Vagina (tissue), 2 donors: ENCODE measurements at places on chromosomes 1 and 21.

DNA sequence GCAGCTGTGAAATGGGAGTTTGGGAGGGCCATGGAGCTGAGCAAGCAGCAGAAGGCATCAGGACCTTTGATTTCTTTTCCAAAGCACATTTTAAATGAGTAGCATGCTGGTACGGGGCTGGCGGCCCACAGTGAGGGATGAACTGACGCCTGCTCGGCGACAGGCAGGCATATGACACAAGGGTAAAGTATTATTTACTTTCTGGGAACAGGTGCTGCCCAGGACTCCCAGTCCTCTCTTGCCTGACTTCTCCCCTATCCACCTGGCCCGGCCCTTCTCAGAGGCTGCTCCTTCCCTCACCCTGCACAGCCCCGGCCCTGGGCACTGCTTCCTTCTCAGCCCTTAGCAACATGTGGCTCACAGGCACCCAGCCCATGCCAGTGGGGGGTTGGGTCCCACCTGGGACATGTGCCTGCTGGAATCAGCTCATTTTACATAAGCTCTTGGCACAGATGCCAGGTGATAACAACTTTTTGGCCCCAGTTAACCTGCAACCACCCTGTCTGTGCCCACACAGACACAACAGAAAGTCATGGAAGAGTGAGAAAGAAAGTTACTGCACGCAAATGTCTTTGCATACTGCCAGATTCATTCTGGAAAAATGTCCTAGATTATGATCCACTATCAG, 112.3 kb upstream of the GADD45A start:
- H3K36me3 ChIP-seq, result no peaks in the 10 kb centered on the region
- no peaks in the 10 kb centered on the region for H3K27me3 ChIP-seq
- H3K4me3 ChIP-seq, result no peak overlapping the region
- peaks cover 26% of the 10 kb centered on the region for H3K4me1 ChIP-seq

DNA sequence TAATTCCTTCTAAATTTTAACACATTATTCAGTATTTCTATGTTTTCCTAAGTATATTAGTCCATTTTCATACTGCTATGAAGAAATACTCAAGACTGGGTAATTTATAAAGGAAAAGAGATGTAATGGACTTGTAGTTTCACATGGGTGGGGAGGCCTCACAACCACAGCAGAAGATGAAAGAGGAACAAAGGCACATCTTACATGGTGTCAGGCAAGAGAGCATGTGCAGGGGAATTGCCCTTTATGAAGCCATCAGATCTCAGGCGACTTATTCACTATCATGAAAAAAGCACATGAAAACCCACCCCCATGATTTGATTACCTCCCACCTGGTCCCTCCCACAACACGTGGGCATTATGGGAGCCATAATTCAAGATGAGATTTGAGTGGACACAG, 15.6 kb downstream of the GBP5 start:
- no peaks in the 10 kb centered on the region for H3K27me3 ChIP-seq
- DNase-seq, result no peak
- H3K36me3 ChIP-seq, result no peaks in the 10 kb centered on the region
- peaks cover 14% of the 10 kb centered on the region for H3K4me1 ChIP-seq
- H3K27ac ChIP-seq, result no peak overlapping the region
- no peak overlapping the region for H3K4me3 ChIP-seq

- H3K36me3 ChIP-seq, result no peaks in the 10 kb centered on the region
- no peaks in the 10 kb centered on the region for H3K27me3 ChIP-seq
- no peak for DNase-seq
Observed at GRCh38 chr1:77539519-77540142, 142.8 kb downstream of the ZZZ3 start.

DNA sequence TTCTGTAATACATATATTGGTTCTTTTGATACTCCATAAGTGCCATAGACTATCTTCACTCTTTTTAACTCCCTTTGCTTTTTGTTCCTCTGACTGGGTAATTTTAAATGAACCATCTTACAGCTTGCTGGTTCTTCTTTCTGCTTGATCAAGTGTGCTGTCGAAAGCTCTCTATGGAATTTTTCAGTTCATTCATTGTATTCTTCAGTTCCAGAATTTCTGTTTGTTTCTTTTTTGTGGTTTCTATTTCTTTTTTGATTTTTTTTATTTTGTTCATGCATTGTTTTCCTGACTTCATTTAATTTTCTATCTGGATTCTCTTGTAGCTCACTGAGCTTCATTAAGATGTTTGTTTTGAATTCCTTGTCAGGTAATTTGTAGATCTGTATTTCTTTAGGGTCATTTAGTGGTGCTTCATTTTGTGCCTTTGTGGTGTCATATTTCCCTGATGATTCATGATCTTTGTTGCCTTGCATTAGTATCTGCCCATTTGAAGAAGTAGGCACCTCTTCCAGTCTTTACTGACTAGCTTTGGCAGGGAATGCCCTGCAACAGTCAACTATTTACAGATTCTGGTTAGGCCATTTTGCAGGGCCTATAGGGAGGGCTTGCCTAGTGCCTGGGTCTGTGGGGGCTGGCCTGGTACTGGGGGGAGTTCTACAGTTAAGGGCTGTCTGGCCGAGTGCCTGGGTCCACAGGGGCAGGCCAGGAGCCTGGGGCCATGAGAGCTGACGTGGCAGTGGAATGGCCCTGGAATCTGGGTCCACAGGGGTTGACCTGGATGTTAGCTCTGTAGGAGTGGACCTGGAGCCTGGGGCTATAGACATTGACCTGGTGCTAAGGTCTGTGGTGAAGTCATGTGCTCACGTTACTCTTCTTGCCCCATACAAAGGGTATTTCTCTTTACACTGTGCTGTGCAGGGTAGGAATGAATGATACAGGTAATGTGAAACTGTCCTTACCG, 89.7 kb downstream of the MAGI3 start:
- H3K27ac ChIP-seq, result no peak overlapping the region
- H3K4me3 ChIP-seq, result no peak overlapping the region
- no peaks in the 10 kb centered on the region for H3K27me3 ChIP-seq
- DNase-seq, result no peak
